ENCODE measurements at places on chromosomes 2 and 18.

DNA sequence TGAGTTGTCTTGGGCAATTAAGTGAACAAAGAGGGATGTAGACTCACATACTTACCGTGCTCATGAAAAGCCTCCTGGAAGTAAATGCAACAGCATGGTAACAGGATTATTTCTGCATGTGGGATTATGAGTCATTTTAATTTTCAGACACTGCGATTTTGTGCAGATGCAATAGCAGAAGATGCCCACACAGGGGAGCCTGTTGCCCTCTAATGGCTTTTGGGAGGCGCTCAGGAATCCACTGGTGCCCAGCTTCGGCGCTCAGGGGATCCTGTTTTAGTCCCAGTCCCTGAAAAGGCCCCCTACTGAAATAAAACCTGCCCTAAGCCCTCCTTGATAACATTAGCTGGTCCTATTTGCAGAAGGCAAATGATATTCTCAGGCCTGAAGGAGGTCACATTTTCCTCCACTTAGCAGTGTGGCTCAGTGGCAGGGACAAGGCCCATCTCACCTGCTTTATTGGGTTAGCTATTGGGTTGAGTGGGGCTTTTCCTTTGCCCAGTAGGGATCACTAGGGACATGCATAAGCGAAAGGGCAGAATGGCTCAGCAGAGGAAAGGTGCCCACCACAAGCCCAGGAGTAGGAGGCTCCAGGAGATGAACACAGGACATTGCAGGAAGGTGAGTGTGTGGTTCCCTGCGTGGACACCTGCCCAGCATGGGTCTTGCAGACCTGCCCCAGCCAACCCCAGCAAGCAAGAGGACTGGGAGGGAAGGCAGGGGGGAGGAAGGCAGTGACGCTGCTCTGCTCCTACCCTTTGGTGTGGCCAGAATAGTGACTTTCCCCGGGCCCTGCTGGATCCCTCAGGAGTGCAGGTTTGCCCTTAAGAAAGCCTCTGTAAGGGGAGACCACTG lies 26.5 kb upstream of the KCNS3 start:
- DNase-seq: no peak

GRCh38 chr2:189086250-189086649 lies 93.3 kb downstream of the COL5A2 start:
- DNase-seq: no peak

GRCh38 chr18:40821596-40822243 lies 1133.3 kb upstream of the PIK3C3 start:
- DNase-seq: no peak

GRCh38 chr18:53710080-53710479 lies 514.4 kb downstream of the MBD2 start:
- DNase-seq: no peak

DNA sequence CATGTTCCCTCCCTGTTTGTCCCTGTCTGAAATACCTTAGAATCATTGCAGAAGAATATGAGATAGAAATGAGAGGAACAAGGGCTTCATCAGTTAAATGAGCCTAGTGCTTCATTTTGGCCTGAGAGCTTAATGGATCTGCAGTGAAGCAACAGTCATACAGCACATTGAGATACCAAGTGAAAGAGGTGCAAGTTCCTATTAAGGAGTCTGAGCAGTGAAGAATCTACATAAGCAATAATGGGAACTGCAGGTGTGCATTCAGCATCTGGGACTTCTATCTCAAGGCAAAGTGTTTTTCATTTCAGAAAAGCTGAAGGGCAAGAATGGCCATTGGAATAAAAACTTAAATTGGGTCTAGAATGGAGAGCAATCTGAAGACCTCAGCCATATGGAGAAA lies 323.2 kb upstream of the SLC39A10 start:
- DNase-seq: no peak

DNA sequence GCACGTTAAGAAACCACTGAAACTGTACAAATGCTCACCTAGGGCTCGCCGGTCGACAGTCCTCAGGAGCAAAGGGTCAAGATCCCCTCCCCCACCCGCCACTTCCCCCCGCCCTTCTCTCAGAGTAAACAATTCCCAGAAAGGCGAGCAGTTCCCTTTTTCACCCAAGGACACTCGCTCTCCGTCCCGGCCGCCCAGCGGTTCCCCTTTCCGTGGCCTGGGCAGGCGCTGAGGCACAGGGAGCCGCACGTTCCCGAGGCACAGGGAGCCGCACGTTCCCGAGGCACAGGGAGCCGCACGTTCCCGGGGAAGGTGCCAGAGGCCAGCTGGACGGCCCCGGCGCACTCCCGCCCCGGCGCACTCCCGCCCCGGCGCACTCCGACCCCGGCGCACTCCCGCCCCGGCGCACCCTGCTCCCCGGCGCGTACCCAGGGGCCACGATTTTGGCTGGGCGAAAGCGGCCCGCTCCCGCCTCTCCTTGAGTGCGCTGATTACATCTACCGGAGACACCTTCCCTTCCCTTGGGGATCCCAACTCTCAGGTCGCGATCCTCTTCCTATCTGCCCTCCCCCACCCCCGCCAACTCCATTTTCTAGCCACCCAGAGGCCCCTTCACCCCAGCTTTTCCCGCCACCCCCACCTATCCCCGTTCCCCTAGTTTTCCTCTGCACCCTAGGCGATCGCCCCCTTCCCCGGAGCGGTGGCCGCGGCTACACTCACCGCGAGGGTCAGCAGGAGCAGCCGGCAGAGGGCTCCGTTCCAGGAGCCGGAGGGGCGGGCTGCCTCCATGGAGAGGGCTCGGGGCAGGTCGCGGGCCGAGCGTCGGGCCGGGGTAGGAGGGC lies 817 bp downstream of the DSC2 start:
- no peak for DNase-seq

- no peak for DNase-seq
These were observed 420.9 kb downstream of the TGIF1 start for GRCh38 chr18:3870914-3871313.

- no peak for DNase-seq
These were observed 11.1 kb upstream of the DNPEP start for GRCh38 chr2:219398721-219399363.

DNA sequence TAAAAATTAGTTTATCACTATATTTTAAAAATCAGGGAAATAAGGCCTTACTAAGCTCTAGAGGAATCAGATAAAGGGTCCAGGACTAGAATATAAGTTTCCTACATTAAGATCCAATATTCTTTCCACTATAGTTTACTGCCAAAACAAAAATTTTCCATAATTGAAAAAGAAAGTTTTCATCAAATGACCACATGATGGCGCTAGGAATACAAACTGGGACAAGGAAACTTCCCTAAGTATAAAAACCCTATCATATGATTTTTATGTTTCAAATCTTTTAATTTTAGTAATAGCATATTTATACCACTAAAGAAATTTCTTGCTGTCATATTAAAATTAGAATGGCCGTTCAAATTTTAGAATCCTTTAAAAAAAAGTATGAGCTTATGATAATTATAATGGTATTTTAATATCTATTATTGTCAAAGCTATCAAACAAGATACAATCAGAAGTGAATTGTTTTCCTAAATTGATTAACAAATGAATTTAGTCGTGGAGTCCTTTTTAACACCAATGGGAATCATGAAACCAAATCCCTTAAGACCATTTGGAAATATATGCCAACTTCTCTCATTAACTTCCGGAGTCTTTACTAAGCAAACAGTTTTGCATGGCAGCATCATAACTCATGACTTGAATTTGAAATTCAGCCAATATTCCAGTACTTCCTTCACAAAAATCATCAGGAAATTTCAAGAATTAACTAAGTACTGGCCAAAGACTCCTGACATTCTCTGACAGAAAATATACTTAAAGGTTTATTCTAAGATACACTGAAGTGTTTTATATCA lies 70.3 kb downstream of the SCN1A start:
- DNase-seq: no peak

GRCh38 chr2:236892721-236893120 lies 193.0 kb upstream of the COPS8 start:
- DNase-seq: no peak

GRCh38 chr2:133434959-133435668 lies 133.1 kb downstream of the NCKAP5 start:
- DNase-seq: no peak

DNA sequence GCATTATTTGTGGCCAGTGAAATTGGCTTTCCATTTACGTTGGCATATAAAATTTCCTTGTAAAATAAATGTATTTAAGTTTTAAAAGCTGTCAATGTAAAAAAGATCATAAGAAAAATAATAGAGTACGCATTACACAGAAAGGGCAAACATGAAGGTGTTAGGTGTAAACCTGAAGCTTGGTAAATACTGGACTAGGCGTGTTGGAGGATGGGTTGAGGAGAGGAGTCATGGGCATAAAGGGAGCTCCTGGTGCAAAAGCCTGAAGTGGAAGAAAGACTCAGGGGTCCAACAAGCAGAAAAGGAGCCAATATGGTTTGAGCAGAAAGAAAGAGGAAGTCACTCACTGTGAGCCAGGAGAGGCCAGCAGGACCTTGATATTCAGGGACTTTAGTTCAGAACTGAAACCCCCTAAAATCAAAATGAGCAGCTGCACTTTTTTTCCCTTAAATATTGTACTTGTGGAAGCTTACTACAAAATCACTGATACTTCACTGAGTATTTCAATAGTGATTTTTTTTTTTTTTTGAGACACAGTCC lies 24.4 kb downstream of the SP5 start:
- no peak for DNase-seq

- no peak for DNase-seq
These were observed 84.8 kb downstream of the LYPD1 start for GRCh38 chr2:132584976-132585817.

GRCh38 chr2:127358044-127358443 lies 29.7 kb downstream of the MAP3K2 start:
- no peak for DNase-seq

GRCh38 chr18:27564066-27564465 lies 379.0 kb upstream of the CHST9 start:
- no peak for DNase-seq

GRCh38 chr2:235146871-235147565 lies 195.2 kb downstream of the SH3BP4 start:
- DNase-seq: no peak

- no peak for DNase-seq
These were observed 1.8 kb downstream of the BARD1 start for GRCh38 chr2:214807653-214808052.

- no peak for DNase-seq
These were observed 19.6 kb downstream of the CPLX4 start for GRCh38 chr18:59298871-59299270.

GRCh38 chr2:69088466-69088865 lies 75.5 kb downstream of the ANTXR1 start:
- no peak for DNase-seq

DNA sequence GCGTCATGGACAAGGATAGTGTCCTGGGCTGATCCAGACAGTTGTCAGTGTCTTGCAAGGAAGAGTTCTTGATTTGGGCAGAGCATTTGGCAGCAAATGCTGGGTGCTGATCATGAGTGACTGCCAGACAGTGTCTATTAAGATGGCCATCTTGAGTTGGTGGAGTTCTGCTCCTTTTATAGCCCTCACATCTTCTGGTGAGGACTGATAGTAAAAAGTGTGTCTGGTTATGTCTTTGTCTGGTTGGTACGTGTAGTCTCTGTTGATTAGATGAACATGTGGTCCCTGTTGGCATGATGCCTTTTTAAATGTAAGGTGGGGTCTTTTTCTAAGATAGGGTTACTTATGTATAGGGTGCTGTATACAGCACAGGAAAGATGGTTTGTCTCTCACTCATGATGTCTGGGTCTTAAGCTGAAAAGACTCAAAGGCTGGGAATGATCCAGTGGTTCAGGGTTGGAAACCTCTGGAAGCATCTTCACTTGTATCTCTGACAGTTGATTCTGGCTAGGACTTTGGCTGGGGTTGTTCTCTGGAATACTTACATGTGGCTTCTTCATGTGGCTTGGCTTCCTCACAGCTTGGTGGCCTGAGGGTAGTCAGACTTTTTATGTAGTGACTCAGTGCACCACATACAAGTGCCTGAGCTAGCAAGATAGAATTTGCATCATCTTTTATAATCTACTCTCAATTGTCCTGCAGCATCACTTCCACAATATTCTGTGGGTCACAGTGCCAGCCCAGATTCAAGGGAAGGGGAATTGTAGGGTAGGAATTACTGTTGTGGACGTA lies 11.8 kb downstream of the MTX2 start:
- DNase-seq: no peak

GRCh38 chr2:199973703-199974102 lies 18.3 kb downstream of the MAIP1 start:
- no peak for DNase-seq

- DNase-seq: no peak
These were observed 293.7 kb downstream of the NDUFA10 start for GRCh38 chr2:239731422-239731821.

GRCh38 chr2:31032475-31032874 lies 105.8 kb downstream of the GALNT14 start:
- DNase-seq: no peak

DNA sequence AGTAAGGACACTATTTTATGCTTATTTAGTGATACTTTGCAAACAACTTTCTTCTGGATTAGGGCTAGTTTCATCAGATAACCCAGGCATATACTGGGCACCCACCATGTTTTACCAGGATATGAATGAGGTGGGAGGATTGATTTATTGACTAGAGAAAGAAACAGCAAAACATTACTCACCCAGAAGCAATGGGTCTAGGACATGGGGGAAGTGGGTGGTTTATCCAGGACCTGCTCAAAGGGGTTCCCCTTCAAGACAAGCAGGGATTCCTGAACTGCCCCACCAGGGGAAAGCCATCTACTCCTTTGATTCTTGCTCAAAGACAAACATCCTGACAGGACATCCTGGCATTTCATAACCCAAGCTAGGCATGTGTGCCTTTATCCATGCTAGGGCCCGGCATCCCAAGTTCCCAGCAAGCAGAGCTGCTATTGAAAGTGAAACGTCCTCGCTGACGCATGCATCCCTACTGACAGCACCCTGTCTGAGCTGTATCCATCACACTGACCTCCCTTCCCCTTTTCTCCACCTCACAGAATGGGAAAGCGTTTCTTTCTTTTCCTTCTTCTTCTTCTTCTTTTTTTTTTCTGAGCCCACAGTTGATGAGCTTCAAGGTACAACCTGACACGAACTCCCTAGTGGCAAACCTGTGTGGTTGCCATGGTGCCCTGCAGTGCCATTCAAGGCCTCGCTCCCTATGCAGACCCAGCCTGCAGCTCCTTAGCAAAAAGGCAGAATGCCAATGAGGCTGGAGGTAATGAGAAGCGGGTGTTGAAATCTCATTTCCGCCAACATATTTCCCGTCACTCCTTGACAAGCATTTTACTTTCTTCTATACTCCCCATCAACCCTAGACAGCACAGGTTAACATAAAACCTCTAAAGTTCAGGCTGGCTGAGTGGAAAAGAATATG lies 70.5 kb downstream of the CLHC1 start:
- DNase-seq: no peak

DNA sequence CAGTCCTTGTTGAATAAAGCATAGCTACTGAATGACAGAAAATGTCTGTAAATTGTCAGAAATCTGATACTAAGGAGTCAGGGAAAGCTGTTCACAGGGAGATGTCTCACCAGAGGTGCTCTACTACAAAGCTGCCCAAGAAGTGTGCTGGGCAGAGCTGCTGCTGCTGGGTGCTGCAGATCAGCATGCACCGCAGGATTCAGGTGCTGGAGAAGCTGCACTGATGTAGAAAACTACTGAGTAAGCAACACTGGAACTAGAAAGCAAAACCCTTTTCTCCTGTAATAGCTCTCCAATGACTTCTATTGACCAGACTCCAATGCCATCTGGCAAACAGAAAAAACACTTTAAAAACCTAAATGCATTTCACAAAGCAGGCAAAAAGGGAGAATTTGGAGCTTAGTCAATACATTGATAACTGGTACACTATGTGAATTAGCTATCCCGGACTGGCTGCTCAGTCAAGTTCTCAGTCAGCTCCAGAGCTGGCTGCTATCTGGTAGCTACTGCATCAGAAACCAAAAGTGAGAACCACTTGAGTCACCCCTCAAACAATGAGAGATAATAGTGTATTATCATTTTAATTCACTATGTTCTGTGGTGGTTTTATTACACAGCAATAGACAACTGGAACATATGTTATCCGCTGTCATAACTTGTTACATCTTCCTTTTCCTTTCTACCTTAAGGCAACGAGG lies 493.1 kb downstream of the CPS1 start:
- no peak for DNase-seq

Measured in activated T-cell treated with anti-CD3 and anti-CD28 coated beads, Interleukin-2, amount 50 U/mL, for 1 hour (primary cell).